ENCODE measurements at places on chromosomes 2 and 18. TPM values are rescaled to one million over a fixed set of nuclear protein-coding genes. Genes with fewer than 3 reads are reported as not detected.

The ANKRD53 gene
- 2.2 TPM for total RNA-seq

- no peak for DNase-seq
These were observed 115.9 kb upstream of the SYT4 start for GRCh38 chr18:43393174-43393573.

DNA sequence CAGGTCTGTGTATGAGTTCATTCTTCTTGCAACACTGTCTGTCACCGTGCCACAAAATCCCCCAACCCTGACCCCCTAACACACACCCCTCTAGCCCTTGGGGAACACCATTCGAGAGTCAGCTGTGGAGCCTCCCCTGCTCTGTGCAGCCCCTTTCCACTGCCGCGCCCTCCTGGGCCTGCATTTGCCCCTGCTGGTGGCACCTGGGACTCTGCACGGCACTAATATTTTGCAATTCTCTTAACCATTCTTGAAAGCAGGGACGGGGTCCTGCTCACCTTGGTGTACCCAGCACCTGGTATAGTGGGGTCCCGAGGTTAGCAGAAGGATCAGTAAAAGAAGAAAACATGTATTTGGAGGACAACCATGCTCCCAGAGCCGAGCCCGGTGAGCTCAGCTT is 124.0 kb downstream of the HDAC4 start:
- no peak for DNase-seq

DNA sequence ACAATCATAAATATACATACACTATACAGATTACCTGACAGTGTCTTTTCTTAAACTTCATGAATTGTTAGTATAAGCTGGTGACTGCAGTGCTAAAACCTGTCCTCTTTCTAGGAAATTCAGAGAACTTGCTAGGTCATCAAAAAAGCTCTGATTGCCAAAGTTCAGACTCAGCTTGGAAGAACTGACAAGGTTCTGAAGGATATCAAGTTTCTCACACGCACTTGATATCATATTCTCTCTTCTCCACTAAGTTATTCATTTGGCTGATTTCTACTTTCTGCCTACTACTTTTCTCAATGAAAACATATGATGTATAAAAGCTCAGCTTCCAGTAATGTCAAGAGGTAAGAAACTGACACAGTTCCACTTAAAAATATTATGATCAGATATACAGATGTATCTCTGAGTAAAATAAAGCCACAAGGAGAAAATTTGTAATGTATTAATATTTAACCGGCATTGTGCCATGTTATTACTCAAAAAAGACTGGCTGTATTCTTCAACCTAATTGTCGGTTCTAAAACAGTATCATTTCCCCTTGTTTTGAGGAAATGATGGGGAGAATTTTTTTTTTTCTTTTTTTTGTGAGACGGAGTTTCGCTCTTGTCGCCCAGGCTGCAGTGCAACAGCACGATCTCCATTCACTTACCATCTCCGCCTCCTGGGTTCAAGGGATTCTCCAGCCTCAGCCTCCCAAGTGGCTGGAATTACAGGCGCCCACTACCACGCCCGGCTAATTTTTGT is 2.4 kb downstream of the OSBPL1A start:
- DNase-seq: no peak

GRCh38 chr18:31591113-31591512 is 564 bp upstream of the TTR start:
- DNase-seq: no peak

The ABHD1 gene
- 3.6 TPM for total RNA-seq

The CKAP2L gene
- total RNA-seq: 0.62 TPM

DNA sequence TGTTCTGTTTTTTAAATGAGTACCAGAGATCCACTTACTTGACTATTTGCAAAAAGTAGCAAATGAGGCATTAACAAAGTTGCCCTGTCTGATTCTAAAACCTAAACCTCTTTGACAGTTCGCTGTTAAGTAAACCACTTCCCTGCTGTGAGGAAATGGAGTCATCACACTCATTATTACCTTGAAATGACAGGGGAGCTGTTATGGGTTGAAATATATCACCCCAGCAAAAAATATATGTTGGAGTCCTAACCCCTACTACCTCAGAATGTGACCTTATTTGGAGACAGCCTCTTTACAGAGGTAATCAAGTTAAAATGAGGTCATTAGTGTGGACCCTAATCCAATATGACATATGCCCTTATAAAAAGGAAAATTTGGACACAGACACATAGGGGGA is 36.1 kb downstream of the DHRS9 start:
- no peak for DNase-seq

GRCh38 chr2:127610561-127610960 is 35.4 kb upstream of the GPR17 start:
- DNase-seq: peak; percentile 17

The AOX1 gene
- 35.1 TPM for total RNA-seq

The SPATA3 gene
- not detected for total RNA-seq

The GREB1 gene
- 6.5 TPM for total RNA-seq

- DNase-seq: no peak
These were observed 322.9 kb downstream of the GALR1 start for GRCh38 chr18:77572537-77572936.

- no peak for DNase-seq
These were observed 3.6 kb downstream of the ACP1 start for GRCh38 chr2:268323-268722.

DNA sequence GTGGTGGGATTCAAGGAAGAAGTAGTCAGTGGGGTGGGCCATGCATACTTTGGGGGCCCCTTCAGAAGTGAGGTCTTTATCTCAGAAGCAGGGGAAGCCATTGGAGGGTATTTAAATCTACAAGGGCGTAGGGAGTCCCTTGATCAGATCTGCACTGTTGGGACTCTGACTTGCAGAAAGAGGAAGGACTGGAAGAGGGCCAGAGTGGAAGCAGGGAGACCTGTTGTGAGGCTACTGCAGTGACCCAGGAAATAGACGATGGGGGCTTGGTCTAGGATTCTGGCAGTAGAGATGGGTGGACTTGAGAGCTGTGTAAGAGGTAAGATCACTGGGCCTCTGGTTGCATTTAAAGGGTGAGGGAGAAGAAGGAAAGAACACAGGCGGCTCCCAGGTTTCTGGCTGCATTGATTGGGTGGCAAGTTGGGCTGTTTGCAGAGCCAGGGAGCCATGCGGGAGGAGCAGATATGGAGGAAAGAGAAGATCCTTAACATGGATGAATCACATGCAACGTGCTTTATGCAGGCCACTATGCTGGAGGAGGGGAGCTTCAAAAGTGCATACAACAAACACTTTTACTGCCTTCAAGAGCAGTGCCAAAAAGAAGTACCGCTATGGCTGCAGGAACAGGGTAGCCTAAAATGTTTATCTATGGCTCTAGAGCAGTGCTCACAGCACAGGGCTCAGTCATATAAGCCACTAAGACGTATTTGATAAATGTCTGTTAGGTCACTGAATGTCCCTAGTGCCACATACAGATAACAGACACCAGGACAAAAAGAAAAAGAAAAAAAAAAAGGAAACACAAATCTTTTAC is 2.3 kb downstream of the SFXN5 start:
- DNase-seq: peak; percentile 45

- no peak for DNase-seq
These were observed 309.5 kb downstream of the ALK start for GRCh38 chr2:29611850-29612249.

GRCh38 chr2:142874293-142874814 is 3.1 kb upstream of the KYNU start:
- no peak for DNase-seq

The ERLEC1 gene
- total RNA-seq: 39.6 TPM

GRCh38 chr18:4068552-4069158 is 386.5 kb downstream of the DLGAP1 start:
- no peak for DNase-seq

GRCh38 chr2:226310146-226310545 is 489.5 kb downstream of the IRS1 start:
- DNase-seq: no peak

DNA sequence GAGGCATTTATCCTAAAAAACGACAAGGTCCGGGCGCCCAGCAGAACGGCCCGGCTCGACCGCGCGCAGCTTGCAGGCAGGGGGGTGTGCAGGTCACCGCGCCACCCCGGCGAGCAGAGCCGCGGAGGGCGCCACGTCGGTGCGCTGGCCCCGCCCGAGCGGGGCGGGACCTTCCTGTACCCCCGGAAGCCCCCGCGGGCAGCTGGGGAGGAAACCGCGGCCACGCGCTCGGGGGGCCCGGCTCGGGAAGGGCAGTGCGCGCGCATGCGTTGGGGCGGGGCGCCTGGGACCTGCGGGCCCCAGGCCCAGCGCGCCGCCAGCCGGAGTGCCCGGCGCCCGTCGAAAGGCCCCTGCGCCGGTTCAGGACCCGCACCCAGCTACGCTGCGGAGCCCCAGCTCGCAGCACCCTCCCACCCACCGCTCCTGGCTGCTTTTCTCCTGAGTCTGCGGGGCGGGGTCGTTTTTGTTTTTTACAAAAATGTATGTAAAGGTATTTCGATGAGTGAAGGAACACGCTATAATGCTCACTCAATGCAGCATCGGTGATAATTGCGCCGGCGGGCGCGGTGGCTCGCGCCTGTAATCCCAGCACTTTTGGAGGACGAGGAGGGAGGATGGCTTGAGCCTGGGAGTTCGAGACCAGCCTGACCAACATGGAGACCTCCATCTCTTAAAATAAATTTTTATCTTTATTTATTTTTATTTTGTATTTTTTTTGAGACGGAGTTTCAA is 47.7 kb upstream of the POMC start:
- DNase-seq: peak; percentile 90

- no peak for DNase-seq
These were observed 316.8 kb downstream of the AFF3 start for GRCh38 chr2:99825630-99826029.

DNA sequence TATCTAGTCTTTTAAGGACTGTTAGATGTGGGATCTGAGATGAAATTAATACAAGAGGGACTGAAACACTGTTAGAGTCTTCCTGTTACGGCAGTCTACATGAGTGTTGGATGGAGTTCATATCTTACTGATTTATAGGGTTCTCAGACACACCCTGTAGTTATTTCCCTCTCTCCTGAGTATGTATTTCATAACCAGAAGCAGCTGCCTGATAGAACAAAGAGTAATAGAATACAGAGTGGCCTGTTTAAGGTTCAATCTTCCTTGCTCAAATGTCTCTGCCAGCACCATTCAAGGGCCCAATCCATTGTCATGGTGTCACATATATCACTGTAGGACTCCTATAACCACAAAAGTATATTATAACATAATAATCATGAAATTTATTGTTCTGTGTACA is 1229.1 kb upstream of the ACVR2A start:
- no peak for DNase-seq

DNA sequence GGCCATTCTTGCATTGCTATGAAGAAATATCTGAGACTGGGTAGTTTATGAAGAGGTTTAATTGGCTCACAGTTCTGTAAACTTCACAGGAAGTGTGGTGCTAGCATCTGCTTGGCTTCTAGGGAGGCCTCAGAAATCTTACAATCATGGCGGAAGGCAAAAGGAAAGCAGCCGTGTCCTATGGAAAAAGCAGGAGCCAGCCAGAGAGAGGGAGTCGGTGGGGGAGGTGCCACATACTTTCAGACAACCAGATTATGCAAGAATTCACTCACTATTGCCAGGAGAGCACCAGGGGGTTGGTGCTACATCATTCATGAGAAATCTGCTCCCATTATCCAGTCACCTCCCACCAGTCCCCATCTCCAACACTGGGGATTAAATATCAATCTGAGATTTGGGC is 64.1 kb downstream of the CPS1 start:
- no peak for DNase-seq

- DNase-seq: no peak
These were observed 678.0 kb upstream of the CDH2 start for GRCh38 chr18:28854964-28855363.

- no peak for DNase-seq
These were observed 419.3 kb upstream of the TNP1 start for GRCh38 chr2:217279140-217279539.

DNA sequence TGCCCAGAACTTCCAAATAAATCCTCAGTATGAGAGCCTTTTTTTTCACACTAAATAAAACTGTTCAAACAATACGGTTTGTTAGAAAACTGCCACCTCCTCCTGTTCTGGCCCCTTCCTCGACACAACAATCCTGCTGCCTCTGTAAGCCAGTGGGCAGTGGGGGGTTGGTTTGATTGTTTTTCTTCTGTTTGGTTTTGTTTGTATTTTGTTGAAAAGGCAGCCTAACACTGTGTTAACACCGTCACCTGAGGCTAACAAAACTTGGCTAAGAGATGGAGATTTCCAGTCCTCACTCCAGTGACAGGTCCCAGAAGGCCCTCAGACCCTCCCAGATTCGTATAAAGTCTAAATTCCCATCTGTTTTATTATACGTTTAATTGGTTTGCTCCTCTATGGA is 402.1 kb downstream of the ZNF521 start:
- no peak for DNase-seq

The SERPINB13 gene
- total RNA-seq: not detected

DNA sequence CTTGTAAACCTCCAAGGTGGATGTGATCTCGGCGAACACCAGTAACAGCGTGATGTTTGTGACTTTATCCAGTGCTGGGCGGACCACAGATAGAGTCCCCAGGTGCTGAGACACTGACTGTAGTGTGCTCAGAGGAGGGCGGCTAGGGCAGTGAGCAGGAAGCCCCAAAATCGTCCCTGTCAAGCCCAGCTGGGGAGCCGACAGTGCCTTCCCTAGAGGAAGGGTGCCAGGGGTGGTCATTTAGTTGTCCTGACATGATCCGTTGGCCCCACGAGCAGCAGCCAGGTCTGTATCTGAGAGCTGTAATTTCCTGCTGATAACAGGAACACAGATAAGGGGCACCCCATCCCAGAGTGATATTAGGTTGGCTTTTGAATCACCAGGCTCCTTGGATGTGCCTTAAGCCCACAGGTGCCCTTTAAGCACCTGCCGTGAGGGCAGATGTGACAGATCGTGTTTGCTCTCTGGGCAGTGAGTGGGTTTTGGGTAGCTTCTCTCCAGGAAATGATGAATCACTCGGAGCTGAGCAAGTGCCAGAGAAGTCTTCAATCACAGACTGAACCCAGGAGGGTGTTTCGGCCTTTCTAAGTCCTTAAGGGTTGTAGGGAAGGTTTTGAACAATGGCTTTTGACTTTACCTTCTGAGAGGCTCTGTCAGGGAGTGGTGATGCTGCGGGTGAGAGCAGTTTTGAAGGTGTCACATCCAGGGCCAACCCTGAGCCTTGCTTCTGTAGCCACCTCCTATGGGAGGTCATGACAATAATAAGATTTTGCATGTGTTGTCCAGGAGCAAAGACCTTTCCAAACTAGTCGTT is 7.7 kb downstream of the LPIN1 start:
- no peak for DNase-seq

- DNase-seq: no peak
These were observed 48.1 kb upstream of the RPL31 start for GRCh38 chr2:100954044-100954420.

- peak; percentile 36 for DNase-seq
These were observed 13.5 kb downstream of the PASK start for GRCh38 chr2:241135737-241136136.

- DNase-seq: no peak
These were observed 229.6 kb downstream of the GBX2 start for GRCh38 chr2:235938611-235939010.

DNA sequence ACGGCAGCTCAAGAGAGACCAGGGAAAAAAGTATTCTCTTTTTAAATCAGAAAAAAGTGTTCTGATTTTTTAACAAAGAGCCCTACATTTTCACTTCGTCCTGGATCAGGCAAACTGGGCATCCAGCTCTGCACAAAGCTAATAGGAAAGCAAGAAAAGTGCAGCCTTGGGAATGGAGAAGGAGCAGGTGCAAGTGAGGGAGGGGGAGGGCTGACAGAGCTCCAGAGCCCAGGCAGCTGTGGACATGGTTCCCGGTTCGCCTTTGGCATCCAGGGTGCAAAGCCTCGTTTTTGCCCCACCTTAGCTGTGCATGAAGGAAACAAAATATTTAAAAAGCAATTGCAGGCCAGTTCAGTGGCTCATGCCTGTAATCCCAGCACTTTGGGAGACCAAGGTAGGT is 82.2 kb downstream of the FAM124B start:
- no peak for DNase-seq

GRCh38 chr2:207616185-207616584 is 9.0 kb downstream of the METTL21A start:
- no peak for DNase-seq

The FNDC4 gene
- total RNA-seq: 6.3 TPM

Data from sciatic nerve (tissue), 2 donors.